ENCODE measurements at places on chromosomes 4 and X.

DNA sequence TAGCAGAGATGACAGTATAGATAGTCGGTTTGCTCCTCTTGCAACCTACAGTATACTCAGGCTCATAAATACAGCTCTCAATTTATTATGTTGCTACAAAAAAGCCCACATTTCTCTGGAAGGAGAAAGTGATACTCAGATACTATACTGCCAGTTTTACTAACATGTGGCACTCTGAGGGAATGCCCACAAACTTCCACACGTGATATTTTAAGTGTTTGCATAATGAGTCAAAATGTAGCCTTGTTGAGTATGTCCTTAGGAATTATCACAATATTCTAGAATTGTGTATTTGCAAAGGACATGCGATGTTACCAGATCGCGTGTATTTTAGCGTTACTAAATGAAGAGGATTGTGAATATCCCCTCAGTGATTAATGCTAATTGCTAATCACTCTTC lies 929.1 kb downstream of the STIM2 start:
- no peak for DNase-seq

GRCh38 chrX:46693149-46693548 lies 65.8 kb downstream of the SLC9A7 start:
- DNase-seq = no peak

DNA sequence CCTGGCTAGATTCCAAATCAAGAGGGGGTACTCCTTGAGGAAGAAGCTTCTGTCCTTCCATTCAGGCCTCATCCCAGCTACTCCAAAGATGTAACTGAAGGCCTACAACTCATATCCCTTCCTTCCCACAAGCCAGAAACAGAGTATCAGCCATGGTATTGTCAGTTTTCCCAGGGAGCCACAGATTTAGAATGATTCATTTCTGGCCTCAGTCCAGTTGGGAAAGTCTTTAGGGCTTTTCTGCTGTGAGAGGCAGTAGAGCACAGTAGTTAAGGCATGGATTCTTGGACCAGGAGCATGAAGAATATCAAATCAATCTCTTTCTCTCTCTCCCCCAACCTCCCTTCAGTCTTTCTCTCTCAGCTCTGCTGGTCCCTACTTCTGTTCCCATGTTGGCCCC lies 505.0 kb downstream of the BCOR start:
- no peak for DNase-seq

- DNase-seq = no peak
These were observed 46.3 kb downstream of the ARHGAP6 start for GRCh38 chrX:11619441-11619840.

GRCh38 chr4:84001876-84002569 lies 466.1 kb downstream of the GPAT3 start:
- DNase-seq = no peak

- DNase-seq = no peak
These were observed 119.0 kb upstream of the SLC6A14 start for GRCh38 chrX:116317409-116317808.

GRCh38 chr4:56655209-56655626 lies 25.9 kb downstream of the HOPX start:
- no peak for DNase-seq

DNA sequence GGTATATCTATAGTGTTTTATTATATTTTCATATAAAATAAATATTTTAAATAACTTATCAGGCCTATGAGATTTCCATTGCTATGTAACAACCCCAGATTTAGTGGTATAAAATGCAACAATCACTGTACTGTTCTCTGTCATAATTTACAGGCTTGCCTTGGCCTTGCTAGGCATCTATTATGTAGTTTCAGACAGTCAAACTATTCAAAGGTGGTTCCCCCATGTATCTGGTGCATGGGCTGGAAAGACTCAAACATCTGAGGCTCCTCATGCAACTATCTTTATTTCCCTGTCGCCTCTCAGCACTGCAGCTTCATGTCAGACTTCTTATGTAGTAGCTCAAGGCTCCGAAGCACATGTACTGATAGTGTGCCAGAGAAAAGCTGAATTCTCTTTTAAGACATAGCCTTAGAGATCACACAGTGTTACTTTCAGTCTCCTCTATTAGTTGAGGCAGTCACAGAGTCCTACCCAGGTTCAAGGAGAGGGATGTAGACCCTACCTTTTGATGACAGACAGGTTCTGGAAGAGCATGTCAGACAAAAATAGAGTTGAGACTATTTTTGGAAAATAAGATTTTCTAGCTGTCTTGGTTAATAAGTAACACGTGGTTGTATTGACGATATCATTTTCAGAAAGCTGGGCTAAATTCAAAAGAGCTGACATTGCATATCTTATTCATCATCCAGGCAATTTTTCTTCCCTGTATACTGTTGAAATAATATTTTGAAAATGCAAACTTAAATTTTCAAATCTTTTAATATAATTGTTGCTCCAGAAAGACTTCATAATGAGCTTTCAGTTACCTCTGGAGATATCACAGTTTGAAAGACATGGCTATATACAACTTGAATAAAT lies 19.4 kb downstream of the MTTP start:
- DNase-seq = no peak

GRCh38 chr4:13470379-13470778 lies 13.8 kb downstream of the RAB28 start:
- no peak for DNase-seq

- DNase-seq = peak; percentile 25
These were observed 22.1 kb downstream of the YIPF7 start for GRCh38 chr4:44629280-44629866.

DNA sequence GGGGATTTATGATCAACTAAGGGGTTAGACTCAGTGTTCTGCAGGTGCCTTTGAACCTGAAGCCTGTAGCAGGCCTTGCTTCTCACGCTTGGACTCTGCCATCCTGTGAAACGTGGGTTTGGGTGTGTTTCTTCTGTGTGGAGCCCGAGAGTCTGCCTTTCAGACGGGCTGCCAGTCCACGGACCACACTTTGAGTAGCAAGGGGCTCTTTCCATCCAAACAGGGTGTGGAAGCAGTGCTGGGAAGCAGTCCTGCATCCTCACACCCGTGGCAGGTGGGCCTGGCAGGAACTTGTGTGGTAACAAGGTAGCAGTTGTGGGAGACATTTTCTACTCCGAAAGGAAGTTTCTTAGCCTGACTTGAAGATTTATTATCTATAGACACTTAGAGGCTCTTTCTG lies 22.7 kb downstream of the RGS12 start:
- no peak for DNase-seq

DNA sequence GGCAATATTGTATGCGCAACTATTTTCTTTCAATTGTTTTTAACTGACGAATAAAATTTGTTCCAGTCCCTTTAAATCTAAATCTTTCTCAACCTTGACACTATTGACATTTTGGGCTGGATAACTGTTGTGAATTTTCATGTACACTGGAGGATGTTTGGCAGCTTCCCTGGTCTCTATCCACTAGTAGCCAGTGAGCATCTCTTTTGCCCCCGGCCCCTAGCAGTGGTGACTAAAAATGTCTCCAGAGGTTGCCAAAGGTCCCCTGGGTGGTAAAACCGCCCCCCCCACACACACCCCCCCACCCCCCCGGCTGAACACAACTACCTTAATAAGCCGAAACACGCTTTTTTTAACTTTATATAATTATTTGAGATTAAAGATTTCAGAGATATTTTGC lies 514 bp downstream of the FANCB start:
- DNase-seq = peak; percentile 13

DNA sequence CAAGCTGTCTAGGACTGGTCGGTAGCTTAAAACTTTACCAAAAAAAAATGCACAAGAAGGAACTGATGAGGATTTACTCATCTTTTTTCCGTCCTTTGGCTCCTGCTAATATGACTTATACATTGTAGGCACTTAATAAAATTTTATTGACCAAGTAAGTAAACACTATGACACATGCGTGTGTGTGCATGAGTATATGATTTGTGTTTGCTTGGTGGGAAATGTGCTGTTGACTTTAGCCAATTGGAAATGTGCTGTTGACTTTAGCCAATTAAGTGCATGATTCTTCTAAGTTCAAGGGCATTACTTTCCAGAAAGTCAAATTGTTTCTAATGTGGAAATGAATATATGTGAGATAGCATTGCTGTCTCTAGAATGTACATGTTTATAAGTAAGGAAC lies 78.3 kb downstream of the FIP1L1 start:
- DNase-seq = no peak

DNA sequence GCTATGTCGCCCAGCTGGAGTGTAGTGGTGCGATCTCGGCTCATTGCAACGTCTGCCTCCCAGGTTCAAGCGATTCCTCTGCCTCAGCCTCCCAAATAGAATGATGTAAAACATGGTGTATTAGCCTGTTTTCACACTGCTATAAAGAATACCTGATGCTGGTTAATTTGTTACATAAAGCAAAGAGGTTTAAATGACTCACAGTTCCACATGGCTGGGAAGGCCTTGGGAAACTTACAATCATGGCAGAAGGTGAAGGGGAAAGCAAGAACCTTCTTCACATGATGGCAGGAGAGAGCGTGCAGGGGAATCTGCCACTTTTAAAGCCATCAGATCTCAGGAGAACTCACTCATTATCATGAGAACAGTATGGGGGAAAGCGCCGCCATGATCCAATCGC lies 1191.8 kb downstream of the ARAP2 start:
- DNase-seq = no peak

DNA sequence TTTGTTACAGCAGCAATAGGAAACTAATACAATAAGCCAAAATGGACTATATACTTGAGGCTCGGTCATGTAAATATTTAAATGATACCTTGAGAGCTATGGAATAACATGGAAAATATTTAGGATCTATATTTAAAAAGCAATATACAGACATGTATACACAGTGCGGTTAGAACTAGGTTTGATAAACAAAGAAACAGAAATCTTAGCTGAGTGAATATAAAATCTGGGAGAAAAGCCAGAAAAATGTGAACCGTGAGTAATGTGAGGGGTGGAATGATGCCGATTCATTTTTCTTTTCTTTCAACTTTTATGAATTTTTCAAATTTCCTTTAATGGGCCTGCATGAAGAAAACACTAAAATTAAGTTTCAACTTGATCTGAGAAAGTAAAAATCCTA lies 104.1 kb downstream of the ATXN3L start:
- DNase-seq = no peak

DNA sequence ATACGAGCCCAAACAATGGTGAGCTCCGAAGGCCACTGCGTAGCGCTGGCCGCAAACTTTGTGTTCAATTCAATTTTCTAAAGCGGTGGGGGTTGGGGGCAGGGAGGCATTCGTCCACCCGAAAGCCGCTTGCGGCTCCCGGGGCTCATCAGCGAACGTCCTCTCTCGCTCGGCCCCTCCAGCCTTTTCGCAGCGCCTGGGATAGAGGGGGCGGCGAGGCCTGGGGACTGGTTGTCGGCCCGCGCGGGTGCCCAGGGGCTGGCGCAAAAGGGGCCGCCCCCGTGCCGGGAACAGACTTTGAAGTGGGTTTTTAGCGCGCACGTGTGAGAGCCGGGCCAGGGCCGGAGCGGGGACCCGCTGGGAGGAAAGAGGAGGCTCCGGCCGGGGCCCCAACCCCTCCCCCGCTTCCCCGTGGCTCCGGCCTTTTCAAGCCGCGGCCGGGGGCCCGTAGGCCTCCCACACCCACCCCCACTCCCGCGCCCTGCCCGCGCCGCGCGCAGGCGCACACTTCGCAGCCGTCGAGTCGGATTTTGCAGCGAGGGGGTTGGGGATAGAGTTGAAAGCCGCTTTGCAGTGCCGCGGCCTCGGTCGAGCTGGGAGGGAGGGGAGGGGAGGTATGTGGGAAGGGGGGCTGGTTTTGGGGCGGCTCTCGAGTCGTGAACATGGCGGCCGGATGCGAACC lies 8.3 kb downstream of the ZIC3 start:
- DNase-seq = no peak

DNA sequence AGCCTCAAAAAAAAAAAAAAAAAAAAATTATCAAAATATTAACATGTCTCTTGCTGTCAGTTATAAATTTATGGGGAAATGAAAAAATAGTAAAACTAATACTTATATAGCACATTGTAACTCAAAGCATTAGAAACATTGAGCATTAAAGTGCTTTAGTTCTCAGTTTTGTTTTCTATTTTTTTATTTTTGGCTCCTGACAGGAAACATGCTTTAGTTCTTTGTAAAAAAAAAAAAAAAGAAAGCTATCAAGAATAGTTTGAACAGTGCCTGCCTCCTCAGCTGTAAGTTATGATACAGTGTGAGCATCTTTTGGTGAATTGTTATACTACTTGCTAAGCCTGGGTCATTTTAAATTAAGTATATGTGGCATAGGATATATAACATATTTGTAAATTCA lies 5.1 kb upstream of the CENPC start:
- DNase-seq = no peak

DNA sequence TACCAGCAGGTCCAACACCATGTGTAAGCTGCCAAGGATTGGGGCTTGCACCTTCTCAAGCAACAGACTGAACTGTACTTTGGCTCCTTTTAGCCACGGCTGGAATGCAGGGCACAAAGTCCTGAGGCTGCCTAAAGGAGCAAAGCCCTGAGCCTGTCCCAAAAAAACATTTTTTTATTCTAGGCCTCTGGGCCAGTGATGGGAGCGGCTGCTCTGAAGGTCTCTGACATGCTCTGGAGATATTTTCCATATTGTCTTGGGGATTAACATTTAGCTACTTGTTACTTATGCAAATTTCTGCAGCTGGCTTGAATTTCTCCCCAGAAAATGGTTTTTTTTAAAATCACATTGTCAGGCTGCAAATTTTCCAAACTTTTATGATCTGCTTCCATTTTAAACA lies 885.3 kb downstream of the GLUD2 start:
- DNase-seq = no peak
